ENCODE measurements at places on chromosomes 2 and 18.

DNA sequence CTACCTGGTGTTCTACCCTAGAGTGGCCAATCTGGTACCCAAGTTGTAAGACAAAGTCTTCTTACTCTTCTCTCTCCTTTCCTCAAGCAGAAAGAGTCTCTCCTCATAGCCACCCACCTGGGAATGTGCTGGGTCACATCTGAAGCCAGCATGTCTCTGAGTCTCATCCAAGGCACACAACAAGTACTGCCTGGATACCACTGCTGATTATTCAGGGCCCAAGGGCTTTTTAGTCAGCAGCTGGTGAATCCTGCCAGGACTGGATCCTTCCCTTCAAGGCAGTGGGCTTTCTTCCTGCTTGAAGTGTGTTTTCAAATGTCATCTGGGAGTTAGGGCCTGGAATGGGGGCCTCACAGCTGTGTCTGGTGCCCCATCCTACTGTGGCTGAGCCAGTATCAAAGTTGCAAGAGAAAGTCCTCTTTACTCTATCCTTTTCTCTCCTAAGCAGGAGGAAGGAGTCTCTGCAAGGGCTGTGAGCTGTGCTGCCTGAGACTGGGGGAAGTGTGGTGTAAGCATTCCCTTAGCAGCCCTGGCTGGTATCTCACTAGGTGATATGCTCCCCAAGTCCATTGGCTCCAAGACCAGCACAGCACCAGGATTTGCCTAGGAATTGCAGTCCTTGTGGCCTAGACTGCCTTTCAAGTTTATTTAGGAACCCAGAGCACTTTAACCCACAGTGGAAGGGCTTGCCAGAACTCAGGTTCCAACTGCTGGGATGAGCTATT lies 27.2 kb downstream of the OXER1 start:
- DNase-seq = no peak

DNA sequence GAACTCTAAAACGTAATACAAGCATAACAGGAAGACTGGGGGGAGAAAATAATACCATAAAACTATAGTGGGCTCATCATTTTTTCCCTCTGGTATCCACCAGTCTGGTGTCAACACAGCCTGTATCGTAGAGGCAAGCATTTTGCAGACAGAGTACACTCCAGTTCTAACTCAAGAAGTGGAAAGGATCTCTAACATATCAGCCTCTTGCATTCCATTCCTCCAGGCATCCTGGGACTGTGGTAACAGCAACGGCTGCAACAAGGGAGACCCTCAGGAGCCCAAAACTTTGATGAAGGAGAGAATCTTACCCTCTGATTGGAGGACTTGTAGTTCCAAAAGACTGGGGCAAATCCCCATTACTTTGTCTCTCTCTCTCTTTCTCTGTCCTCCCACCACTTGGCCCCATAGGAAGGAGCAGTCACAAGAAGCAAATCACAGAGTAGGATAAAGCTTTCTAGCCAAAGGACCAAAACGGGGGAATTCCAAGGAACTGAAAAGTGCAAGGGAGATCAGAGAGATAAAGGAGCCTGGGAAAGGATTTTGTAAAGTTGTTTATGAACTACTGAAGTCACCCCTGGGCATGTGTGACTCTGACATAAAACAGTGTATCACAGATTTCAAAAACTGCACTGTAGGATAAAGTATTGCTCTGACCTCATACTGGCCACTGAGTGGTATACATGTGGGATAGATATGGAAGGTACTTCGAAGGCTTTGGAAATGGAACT lies 11.9 kb downstream of the FRZB start:
- no peak for DNase-seq

GRCh38 chr2:2050446-2050845 lies 280.6 kb downstream of the MYT1L start:
- DNase-seq = no peak

- DNase-seq = no peak
Measured at GRCh38 chr2:6080932-6081753, 389.0 kb downstream of the SOX11 start.

DNA sequence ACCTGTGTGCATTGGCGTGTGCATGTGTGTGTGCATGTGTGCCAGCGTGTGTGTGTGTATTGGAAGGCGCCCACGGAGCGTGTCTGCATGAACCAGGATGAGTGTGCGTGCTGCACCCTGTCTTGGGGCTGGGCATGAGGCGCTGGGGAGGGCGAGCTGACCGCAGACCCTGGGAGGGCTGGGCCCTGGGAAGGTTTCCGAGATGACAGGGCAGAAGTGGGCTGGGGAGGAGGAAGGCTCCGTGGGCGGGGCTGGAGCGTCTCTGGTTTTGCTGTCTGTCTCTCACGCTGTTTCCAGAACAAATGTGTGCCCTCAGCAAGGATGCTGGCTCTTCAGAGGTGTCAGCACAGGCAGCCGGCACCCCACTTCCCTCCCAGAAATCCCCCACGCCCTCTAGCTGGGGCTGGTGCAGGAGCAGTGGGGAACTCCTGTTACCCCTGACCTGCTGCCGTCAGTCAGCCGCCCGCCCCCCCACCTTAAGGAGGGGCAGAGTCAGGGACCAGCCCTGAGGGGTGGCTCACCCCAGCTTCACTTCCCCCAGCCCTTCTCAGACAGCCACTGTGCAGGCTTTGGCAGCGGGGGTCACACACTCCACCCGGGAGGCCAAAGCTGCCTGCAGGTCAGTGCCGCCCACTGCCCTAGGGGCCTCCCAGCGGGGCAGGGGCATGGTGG lies at the start of gene GPR35:
TSS of gene GPR35 (plus strand) at position 531 of the 672 bp plus-strand sequence. CDS start 4,473 bp downstream, outside the sequence.
- DNase-seq = peak; percentile 75

DNA sequence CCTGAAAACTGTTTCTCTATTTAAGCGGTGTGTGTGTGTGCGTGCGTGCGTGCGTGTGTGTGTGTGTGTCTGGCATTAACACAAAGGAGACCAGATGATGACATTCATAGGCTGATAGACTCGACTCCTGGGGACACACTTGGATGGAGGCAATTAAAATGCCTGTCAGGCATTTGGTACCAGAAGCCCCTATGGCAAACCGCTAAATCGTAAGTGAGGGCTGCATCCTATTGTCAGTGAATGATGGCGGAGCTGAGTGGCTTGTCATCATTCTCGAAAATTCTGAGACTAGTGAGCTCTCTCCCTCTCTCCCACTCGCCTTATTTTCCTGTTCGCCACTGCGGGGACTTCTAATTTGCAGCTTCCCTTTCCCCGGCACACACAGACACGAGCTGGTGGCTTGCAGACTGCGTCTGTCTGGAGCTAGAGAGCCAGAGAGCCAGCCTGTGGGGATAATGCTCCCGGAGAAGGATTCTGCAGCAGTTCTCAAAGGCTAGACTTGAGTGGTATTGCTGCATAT lies 155.4 kb downstream of the MAP2 start:
- peak; percentile 4 for DNase-seq

DNA sequence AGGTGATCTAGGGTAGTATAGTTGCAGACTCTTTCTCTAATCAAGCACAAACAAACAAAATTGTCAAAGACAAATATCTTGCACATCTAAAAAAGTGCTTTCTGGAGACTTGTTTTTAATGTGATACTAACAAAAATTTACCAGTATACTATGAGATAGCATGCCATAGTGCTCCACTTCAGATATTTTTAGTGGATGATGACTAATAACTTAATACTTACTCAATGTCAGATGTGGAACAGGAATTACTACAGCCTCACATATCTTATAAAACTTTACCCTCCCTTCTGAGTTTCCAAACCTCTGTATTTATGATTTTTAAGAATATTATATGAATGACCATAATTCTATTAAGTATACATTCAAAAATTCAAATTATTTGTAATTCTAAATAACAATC lies 1162.0 kb upstream of the SLC39A10 start:
- DNase-seq = peak; percentile 4

- no peak for DNase-seq
Measured at GRCh38 chr2:72627083-72627482, 198.8 kb downstream of the EXOC6B start.

DNA sequence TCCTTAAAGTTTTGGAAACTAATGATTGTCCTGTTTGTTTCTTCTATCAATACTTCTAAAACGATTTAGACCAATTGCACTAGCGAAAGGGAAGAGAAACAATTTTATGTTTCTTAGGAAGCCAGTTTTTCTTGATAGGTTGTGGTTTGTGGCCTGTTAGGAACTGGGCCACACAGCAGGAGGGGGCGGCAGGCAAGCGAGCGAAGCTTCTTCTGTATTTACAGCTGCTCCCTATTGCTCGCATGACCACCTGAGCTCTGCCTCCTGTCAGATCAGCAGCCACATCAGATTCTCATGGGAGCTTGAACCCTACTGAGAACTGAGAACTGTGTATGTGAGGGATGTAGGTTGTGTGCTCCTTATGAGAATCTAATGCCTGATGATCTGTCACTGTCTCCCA lies 201.5 kb upstream of the PXDN start:
- no peak for DNase-seq

GRCh38 chr2:220455351-220455990 lies 828.0 kb downstream of the SLC4A3 start:
- DNase-seq = no peak

DNA sequence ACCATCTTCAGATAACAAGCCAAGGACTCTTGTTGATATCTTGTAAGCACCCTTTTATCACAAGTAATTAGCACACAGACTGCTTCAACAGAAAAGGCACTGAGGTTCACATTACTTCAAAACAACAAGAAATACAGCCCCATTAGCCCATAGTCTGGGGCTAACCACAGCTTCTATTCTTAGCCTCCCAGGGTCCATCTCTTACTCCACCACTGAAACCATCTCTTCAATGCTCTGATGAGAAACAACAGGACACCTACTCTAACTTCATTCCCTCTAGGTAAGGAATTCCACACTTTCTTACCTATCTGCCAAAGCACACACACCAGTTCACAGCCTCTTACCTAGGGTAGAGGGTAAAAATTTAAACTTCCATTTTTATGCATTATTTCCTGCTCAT lies 26.4 kb upstream of the CYTIP start:
- DNase-seq = no peak

DNA sequence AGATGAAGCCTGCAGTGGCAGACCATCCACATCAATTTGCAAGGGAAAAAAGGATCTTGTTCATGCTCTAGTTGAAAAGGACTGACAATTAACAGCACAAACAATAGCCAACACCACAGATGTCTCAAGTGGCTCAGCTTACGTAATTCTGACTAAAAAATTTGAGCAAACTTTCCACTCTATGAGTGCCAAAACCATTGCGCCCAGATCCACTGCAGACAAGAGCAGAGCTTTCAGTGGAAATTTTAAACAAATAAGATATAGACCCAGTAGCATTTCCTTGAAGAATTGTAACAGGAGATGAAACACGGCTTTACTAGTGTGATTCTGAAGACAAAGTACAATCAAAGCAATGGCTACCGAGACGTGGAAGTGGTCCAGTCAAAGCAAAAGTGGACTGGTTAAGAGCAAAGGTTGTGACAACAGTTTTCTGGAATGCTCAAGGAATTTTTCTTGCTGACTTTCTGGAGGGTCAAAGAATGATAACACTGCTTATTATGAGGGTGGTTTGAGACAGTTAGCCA lies 12.0 kb upstream of the ZNF396 start:
- peak; percentile 65 for DNase-seq

DNA sequence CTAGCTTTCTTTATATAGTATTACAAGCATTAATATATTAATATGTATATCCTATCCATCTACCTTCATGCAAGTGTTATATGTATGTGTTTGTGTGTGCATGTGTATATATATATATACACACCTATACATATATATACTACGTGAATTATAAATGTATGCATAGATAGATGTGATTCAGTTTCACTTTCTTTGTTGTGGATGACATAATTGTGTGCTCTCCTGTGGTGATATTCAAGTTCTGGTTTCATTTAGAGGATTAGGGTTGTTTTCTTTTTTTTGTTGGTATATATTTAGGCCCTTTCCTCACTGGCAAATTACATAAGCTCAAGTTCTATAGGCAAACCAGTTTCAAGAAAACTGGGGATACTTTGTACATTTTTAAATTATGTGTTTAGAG lies 225.7 kb upstream of the FANCL start:
- DNase-seq = no peak

- DNase-seq = no peak
Measured at GRCh38 chr2:203394519-203395227, 66.5 kb downstream of the ABI2 start.

DNA sequence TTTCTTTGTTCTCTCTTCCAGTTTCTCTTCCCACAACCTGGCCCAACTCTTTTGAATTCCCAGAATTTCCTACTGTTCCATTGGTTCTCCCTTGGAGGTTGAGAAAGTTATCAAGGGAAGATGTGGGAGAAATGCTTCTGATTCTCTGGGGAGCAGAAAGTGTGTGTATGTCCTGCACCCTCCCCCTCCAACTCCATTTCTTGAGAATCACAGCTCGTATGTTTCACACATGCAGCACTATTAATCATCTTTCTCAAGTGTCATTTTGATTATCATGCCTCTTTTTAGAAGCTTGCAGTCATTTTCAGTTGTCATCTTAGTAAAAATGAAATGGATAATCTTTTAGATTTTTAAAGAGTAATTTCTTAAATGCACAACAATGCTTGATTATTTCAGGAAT lies 296.8 kb upstream of the SLC39A10 start:
- DNase-seq = no peak

DNA sequence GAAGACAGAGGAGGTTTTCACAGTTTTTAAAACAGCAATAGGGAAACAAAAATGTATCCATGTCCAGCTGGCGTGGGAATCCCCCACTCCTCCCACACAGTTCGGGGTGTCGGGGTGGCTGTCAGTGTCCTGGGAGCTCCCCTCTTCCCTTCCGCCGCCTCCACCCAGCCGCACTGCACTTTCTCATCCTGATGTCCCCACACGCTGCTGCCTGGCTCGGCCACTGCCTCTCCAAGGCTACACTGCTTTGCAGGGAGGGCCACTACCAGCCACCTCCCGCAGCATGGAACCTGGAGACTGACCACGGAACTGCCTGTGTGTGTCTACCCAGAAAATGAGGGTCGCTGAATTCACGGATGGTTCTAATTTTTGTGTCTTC lies 138.7 kb upstream of the CTDP1 start:
- no peak for DNase-seq

- no peak for DNase-seq
Measured at GRCh38 chr2:154161286-154161685, 289.6 kb downstream of the GALNT13 start.

DNA sequence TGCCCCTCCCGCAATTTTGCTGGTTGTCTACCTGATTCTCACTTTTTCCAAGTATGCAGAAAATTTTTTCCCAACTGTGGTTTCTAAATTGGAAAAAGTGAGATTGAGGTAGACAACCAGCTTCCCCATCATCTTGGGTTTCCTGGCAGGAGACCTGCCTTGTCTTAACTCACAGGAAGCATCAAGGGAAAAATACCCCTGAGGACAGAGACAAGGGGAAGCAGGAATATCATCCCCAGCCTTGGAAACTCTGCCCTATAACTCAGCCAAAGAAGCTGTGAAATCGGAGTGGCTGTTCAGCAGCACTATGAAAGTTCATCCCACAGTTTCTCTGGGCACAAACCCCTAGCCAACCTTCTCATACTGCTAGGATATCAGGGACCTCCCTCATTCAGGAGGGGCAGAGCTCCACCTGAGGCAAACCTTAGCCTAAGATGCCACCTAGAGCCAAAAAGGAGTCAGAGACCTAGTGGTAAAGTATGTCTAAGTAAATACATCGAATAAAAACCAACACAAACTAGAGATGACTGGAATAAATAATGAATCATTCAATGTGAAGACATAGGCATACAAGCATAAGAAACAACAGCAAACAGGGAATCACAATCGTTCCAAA lies 68.2 kb downstream of the ZSWIM2 start:
- peak; percentile 35 for DNase-seq
